ENCODE measurements at places on chromosomes 6 and 20.

- DNase-seq, result no peak
Measured at GRCh38 chr20:33399924-33400323, 1.4 kb downstream of the CDK5RAP1 start.

DNA sequence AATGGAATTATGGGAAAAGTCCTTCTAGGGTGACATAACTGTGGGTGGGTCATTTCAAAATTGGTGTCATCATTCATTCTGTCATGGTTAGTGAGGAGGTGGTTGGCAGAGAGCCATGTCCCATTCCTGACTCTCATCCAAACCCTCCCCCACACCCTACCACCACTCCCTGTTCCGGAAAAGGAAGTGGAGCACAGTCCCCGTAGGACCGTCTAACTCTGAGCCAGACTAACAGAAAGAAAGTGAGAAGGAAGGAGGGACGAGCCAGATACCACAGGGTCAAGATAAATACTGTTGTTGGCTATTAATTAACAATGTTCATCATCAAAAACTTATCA lies 4.8 kb downstream of the TRIM10 start:
- DNase-seq, result no peak

DNA sequence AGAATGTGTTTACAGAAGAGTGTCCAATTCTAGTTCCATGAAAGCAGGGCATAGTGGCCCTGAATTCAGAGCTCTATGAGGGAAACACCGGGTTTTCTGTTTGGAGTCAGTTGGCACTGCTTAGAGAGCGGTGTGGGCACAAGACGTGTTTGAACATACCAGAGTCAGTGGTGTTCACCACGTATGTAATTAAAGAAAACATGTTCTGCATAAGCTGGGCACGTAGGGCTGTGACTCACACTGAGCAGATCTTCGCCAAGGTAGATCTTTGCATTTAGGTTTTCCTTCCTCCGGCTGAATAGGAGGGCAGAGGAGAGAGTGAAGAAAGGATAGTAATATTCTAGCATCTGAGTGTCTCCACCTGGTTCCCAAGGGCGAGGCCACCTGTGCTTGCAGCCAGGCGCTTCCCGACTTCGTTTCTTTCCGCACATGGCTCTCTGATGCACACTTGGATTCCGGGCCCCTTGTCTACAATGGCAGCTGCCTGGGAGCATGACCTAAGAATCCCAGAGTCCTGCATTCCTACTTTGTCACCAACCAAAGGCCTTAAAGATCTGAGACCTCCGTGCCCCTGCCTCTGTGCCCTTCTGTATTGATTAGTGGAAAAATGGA lies 136.2 kb downstream of the ERMARD start:
- no peak for DNase-seq

DNA sequence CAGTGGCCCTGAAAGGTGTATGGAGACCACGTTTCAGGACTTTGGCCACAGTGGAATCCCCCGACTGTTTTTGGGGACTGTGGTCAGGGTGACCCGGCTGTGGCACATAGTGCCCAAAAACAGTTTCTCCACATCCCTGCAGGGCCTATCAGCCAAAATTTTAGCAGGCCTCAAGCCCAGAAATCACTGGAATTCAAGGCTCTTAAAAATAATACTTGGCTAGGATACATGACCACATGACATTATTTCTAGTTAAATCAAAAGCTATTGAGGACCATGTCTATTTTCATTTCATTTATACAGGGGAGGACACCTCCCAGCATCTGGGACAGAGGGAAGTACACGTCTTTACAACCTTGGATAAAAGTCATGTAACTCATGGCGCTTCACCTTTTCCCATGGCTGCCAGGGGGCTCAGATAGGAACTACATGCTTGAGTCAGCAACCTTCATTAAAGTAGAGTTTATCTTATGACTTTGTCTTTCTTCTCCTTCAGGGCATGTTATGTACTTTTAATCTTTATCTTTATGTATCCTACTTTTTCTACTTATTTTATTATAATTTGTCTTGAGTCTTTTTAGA lies 70.8 kb upstream of the CD93 start:
- DNase-seq, result no peak

DNA sequence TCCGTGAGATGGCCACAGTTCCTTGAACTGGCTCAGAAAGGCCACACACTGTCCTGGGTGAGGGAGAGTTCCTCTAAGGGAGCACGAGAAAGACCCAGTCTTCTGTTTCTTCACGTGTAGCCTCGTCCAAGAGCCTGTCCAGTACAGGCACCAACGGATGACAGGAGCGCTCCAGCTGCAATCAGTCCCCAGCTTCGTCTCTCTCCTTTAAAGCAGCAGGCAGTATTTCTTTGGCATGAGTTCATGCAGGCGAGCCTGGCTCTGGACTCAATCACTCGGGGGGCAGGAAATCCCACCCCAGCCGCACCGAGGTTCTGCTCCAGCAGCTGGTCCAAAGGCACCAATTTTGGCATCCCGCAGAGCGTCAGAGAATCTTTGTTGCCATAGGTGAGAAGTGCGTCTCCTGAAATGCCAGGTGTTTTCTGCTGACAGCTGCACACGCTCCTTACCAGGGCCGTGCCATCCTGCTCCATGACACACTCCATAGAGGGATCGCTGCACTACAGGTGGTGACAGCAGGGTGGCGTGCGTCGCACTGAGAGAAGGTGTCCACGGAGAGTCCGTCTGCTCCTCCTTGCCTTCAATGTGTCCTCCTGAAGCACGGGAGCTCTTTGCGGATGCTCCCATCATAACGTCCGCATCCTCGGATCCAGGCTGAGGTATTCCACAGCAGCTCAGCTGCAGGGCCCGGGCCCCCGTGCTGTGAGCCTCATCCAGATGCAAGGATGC lies 59.6 kb upstream of the AFDN start:
- no peak for DNase-seq

GRCh38 chr6:28901831-28902230 lies 22.0 kb downstream of the TRIM27 start:
- DNase-seq, result no peak

DNA sequence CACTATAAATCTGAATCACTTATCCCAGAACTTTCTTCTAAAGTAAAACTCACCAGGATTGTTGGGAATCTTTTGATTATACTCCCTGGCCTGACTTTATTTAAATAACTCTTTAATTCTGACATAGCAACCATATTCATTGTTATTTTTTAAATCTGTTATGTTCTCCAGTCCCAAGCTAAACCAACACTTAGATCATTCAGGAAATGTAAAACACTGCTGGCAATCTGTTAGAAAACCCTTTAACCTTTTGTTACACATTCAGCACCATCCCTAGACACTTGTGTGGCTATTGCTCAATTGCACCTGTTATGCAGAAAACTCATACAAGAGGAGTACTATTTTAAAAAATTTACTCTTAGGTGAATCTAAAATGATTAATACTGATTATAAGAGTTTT lies 101.8 kb upstream of the NHSL1 start:
- DNase-seq, result no peak

- no peak for DNase-seq
Measured at GRCh38 chr6:85406641-85407075, 43.2 kb upstream of the NT5E start.

GRCh38 chr6:167450626-167451025 lies 125.7 kb downstream of the TTLL2 start:
- DNase-seq, result no peak

DNA sequence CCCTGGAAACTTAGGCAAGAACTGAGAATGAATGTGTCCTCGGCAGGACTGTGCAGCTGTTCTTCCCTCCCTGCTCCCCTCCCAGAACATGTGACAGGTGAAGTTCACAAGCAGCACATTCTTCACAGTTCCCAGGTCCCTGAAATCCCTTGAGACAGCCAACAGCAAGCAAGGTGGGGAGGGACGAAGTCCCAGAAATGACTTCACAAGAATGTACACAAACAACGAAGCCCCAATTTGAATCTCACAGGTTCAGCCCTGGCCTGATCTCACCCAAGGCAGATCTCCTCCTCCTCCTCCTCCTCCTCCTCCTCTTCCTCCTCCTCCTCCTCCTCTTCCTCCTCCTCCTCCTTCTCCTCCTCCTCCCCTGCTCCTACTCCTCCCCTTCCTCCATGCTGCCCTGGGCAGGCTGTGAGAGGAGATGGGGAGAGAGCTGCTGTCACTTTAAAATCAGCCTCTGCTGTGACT lies 32.4 kb downstream of the WRNIP1 start:
- no peak for DNase-seq

GRCh38 chr6:10555625-10556309 lies 34.6 kb downstream of the GCNT2 start:
- no peak for DNase-seq

GRCh38 chr6:37860226-37860839 lies 40.8 kb downstream of the ZFAND3 start:
- no peak for DNase-seq

- DNase-seq, result no peak
Measured at GRCh38 chr6:157951828-157952227, 29.8 kb upstream of the SYNJ2 start.

DNA sequence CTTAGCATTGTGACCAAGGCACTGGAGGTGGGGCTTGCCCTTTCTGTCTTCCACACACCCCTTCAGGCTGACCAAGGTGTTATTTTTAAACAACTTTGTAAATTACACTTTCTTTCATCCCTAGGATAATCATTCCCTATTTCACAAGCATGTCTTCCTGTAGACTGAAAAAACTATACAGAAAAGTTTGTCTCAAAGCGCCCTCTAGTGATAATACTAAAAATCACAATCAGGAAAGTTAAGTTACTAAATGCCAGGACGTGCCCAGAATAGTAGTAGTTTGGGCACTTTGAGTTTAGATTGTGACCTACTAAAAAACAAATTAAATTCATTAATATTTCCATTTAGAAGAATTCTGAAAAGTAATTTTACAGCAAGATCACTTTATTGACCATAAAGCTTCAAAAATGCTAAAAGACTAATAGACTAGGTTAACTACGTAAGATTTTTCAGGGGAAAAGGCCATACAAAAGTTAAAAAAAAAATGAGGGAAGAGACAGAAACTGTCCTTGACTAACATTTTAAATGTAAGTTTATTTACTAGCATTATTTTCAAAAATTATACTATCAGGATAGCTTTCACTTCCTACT lies 123.3 kb upstream of the DUSP22 start:
- no peak for DNase-seq

DNA sequence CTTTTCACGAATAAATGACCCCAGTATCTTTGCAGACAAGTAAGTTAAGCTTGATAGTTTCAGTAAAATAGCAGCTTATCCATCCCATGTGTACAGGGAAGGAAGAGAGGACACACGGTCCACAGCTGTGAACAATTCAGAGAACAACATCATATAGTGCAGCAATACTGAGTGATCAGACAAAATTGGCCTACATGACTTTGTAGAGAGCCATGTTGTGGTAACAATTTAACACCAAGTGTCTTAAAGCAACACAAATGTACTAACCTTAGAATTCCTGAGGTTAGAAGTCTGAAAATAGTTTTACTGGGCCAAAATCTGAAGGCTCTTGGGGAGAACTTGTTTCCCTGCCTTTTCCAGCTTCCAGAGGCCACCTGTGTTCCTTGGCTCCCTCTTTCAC lies 12.5 kb downstream of the FAM184A start:
- DNase-seq, result no peak

GRCh38 chr6:137900815-137901214 lies 33.8 kb downstream of the TNFAIP3 start:
- no peak for DNase-seq

GRCh38 chr6:12608016-12608860 lies 108.3 kb upstream of the PHACTR1 start:
- no peak for DNase-seq

DNA sequence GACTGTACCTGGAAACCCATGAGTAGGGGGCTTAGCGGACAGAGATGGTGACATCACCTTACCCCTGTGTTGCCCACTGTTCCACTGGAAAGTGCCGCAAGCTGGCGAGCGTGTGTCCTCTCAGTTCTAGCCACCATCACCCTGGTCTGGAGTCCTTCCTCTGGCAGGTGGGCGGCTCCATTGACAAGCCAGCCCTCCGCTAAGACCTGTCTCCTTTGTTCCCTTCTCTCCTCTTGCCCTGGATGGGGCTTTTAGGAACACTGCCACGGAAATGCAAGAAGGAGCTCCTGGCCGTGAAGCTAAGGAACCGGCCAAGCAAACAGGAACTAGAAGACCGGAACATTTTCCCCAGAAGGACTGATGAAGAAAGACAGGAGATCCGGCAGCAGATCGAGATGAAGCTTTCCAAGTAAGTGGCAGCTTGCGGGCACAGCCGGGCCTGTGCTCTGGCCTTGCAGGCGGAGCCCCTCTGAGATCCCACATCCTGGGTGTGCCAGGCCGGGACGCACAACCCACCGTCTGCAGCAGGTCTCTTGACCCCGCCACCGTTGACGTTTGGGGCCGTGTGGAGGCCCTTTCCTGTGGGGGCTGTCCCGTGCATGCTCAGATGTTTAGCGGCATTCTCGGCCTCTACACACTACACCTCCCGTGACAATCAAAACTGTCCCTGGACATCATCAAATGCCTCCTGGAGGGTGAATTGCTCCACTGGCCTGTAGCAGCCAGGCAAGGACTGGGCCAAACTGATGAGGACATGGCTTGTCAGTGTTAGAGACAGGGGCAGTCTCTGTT lies 127.5 kb downstream of the SYCP2 start:
- DNase-seq, result no peak

GRCh38 chr6:128302942-128303341 lies 217.5 kb downstream of the PTPRK start:
- no peak for DNase-seq

DNA sequence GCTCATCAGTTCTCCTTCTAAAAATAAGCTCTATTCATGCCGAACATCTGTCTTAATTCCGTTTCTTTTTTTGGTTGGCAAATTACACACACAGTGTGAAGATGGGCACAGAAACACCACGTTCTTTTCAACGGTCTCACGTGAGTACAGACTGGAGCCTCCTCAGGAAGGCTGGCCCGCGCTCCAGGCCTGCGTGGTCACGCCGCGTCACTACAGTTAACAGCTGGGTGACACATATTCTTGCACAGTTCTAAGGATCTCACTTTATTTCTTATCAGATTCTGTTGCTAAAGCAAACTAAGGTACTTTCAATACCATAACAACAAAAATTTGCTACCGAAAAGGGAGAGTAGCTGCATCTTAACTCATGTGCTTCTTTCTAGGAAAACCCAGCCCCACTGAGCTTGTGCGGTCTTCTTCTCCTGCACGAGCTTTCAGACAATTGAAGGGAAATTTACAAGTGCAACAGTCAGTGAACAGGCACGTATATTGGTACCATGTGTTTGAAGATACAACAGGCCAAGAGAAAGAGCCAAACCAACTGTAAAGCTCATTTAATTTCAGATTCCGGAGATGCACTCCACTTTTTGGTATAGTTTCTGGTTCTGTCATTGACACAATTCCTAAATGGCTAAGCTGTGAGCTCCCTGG lies 55.6 kb upstream of the MPC1 start:
- DNase-seq, result no peak

- DNase-seq, result no peak
Measured at GRCh38 chr20:35702051-35702823, 3.0 kb downstream of the ROMO1 start.

- DNase-seq, result peak; percentile 22
Measured at GRCh38 chr20:17969884-17970409, 1.1 kb downstream of the MGME1 start.

GRCh38 chr6:156925718-156926607 lies 148.8 kb downstream of the ARID1B start:
- no peak for DNase-seq

- no peak for DNase-seq
Measured at GRCh38 chr6:83594941-83595340, 82.6 kb downstream of the PRSS35 start.

GRCh38 chr6:147029923-147030322 lies 174.3 kb upstream of the STXBP5 start:
- DNase-seq, result no peak

All from GM12891 (cell line).